ENCODE measurements at places on chromosomes 7 and 10.

DNA sequence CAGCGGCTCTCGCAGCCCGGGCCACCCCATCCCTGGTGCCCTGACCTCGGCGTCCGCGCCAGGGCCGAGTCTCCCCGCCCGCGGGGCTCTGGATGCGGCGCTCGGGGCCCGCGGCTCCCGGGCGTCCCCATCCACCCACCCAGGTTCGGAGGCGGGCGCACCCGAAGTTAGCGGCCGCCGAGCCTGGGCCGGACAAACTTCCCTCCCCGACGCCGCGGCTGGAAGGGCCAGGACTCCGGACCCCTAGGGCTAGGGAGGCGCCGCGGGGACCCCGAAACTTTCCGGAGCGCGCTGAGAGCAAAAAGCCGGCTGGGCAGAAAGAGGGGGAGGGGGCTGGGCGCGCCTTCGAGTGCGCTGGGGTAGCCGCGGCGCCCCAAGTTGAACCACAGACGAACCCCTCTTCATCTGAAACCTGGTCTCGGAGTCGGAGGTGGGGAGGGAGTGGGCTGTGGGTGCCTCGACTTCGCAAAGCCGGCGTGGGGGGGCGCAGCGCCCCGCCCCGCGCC is 3.7 kb upstream of the ELFN1 start:
- DNase-seq = no peak

DNA sequence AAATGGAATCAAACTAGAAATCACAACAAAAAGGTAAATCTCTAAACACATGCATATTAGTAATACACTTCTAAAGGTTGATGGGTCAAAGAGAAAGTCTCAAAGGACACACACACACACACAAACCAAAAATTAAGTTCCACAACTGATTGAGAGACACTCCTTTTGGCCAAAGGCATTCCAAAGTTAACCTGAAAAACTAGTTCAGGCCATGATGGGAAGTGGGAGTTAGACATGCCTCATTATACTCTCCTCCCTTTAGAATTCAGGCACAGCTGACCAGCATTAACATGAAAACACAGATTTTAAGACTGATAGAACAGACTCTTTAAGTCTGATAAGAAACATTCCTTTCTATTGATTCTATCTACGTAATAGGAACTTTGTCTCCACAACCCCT is 332.4 kb upstream of the IGFBP3 start:
- DNase-seq = no peak

GRCh38 chr7:142770661-142771352 is at the start of gene PRSS2:
Gene PRSS2, plus strand, starts transcription at chr7:142770970. Its CDS starts 13 bp downstream, at chr7:142770983.
- no peak for DNase-seq

- peak; percentile 52 for DNase-seq
These were observed 2.0 kb downstream of the CUL1 start for GRCh38 chr7:148700661-148701064.

DNA sequence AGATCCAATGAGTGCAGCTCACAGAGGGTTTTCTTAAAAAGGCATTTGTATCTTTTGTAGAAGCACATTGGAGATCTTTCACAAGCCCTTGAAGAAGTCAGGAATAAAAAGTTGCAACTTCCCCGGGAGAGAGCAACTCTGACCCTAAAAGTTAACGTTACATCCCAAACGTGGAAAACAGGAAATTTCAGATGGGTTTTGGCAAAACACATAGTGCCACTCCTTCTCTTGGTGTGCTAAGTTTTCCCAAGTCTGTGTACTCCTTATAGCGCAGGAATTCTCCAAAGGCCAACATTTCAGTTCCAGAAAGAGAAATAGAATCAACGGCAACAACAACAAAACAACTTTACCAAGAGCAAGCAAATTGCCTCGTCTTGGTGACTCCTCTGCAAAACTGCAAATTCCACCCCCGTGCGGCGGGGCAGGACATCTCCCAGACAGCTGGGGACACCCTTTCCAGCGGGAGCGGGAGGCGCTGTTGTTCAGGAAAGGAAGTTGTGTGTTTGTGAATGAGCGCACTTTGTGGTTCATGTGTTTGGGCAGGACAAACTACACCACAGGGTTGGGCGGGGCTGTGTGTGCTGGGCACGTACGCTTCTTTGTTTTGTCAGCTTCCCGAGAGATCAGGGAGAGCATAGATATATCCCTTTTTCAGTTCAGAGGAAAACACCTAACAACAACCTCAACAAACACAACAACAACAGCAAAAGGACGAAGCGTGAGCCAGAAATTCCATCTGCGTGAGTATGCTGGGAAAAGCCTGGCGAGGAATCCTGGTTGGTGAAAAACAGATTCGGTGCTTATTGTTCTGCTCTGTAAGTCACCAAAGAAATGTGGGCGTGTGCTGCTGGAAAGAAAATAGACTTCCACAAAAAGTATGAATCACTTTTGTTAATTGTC is 294.7 kb upstream of the PITRM1 start:
- no peak for DNase-seq

Measured in activated CD4-positive, alpha-beta T cell treated with anti-CD3 and anti-CD28 coated beads, Interleukin-2, amount 50 U/mL, for 1 hour (primary cell).